ENCODE measurements at places on chromosomes 4 and X. TPM values are rescaled to one million over a fixed set of nuclear protein-coding genes. Genes with fewer than 3 reads are reported as not detected.

GRCh38 chr4:164731827-164732474, 22.0 kb upstream of the SMIM31 start:
- peak; percentile 31 for DNase-seq

DNA sequence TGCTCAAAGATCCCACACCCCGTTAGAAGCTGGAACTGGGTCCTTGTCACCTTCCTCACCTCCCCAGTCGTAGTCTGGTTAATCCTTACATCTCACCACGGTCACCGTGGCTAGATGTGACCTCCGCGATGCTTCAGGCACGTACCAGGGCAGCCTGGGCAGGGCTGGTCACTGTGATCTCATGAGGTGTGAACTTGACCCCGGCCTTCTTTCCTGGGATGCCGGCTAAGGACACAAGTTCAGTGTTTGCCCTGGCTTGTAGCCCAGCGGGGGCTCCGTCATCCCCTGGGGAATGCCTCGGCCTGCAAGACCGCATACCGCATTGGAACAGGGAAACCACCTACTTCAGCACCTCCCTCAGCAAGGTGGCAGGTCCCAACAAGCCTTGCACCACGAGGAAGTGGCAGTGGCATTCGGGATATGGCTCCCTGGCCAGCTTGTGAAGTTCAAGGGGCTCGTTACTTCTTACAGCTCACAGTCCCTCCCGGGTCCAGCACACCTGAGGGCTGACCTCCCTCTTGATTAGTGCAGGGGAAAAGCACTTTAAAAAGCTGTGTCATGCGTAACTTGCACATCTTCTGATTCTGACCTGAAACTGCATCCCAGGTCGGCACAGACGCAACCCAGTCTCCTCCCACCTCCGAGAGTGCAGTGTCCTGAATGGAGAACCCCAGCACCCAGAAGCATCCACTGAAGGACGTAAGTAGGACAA, 25.9 kb downstream of the NOP14 start:
- peak; percentile 31 for DNase-seq

The FABP2 gene
- total RNA-seq, result not detected

The CISD2 gene
- 22.7 TPM for total RNA-seq

- peak; percentile 73 for DNase-seq
These were observed 10.5 kb upstream of the ZCCHC13 start for GRCh38 chrX:74293343-74293946.

GRCh38 chr4:8840816-8841455, 30.7 kb downstream of the HMX1 start:
- no peak for DNase-seq

DNA sequence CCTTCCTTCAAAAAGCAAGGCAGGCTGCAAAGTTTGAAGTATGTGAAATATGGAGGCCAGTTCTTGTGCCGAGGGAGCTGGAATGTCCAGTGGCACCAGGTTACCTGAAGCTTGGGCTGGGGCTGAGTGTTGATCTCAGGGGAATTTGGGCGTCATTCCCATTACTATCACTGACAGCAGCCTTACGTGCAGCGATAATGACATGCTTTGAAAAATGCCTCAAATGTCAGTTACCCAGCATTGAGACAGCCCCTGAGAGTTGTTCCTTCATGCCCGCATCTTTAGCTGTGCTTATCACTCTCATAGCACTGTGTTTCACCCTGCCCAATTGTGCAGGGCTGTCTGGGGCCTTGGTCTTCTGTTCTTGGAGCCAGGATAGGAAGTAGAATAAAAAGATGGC, 27.4 kb downstream of the SLC16A2 start:
- no peak for DNase-seq

DNA sequence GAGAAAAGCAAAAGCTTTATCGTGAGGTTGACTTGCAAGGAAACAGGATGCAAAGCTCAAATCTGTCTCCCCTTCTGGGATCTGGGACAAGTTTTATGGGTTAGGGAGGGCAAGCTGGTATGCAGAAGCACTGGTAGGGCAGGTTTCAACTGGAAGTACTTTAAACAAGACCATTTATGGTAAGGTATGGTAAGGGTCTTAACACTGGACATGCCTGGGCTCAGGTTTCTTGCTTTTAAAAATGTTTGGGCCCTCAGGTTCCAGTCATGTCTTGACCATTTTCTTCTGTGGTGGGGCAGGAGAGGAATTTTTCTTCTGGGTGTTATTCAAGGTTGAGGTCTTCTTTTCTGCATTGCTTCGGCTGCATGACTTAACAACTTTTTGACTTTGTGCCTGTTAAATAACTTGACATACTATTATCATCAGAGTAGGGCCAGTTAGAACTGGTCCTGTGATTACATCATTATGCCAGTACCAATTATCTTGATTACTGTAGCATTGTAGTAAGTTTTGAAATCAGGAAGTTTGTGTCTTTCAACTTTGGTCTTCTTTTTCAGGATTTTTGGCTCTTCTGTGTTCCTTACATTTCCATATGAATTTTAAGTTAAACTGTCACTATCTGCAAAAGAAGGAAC, 33.7 kb downstream of the CD38 start:
- no peak for DNase-seq

DNA sequence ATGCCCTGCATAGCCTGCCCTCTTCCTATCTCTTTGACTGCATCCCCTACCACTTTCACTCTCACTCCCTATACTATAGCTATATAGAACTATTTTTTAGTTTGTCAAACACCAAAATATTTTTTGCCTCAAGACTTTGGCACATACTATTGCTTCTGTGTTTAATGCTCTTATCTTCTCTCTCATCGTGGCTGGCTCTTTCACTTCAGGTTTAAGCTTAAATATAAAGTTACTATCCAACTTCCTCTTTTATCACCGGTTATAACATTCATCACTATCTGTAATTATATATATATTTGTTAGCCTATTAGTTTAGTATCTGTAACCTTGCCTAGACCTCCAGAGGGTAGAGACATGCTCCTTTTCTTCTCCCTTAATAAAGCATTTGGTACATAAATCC, 11.5 kb upstream of the HMGB2 start:
- DNase-seq, result no peak

- no peak for DNase-seq
These were observed 137.1 kb downstream of the PJA1 start for GRCh38 chrX:69028006-69028760.
